ENCODE measurements at places on chromosomes 2 and 18. TPM values are rescaled to one million over a fixed set of nuclear protein-coding genes. Genes with fewer than 3 reads are reported as not detected.

- no peak for DNase-seq
These were observed 62.2 kb downstream of the MFSD6 start for GRCh38 chr2:190470256-190470826.

DNA sequence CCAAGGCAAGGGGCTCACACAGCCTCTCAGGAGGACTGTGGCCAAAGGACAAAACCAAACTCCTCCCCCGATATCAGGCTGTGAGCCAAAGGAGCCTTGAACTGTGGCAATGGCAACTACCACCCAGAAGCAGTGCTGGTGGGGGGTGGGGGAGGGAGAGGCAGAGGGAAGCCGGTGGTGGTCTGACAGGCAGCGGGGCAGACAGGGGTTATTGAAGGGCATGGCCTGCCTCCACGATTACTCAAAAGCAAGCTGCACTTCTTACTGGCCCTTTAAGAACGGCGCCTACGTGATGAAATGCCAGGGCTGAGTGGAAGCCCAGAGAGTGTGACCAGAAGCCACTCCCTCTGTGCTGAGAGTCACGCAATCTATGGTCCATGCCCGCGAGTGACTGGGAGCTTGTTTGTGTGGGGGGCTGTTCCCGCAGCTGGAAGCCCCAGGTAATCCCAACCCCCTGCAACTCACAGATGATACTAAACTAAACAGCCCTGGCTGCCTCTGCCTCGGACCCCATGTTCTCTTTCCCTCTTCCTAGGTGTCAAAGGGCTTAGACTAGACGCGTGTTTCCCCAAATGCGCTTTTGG lies 128.2 kb upstream of the CXCR4 start:
- DNase-seq = peak; percentile 36

DNA sequence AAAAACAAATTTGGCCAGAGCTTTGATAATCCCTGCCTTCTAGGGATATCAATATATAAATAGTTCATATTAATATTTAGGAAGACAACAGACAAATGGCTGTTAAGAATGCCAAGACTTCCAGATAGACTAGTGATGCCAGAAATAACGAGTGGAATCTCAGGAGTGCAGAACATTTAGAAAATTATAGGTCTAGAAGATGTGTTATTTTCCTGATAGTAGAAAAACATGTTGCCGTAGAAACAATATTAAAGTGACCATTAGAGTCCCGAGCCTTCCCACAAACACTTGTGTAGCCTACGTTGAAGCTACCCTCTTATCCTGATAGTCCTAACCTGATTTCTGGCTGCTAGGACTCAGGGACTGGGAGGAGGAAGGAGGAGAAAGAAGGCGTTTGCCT lies 54.3 kb upstream of the ITGA6 start:
- DNase-seq = no peak

DNA sequence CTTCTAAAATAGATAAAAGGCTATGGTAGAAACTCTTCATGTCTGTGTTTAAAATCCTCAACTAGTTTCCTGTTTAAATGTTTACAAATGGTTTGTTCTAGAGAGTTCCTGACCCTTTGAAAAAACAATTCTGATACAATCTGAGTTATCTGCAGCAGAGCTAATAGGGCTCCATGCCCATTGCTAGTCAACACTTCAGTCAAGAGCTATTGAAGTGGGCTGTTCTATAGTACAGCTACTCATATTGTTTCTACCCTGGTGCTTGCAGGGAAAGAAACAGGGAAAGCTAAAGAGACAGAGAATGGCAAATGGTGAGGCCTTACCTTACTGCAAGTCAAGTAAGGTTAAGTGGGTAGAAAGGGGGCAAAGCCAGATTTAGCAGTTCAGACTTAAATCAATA lies 112.3 kb upstream of the CAVIN2 start:
- peak; percentile 76 for DNase-seq

- DNase-seq = no peak
These were observed 31.8 kb downstream of the TBC1D8 start for GRCh38 chr2:101119431-101119830.

GRCh38 chr2:137151731-137152130 lies 386.4 kb downstream of the THSD7B start:
- DNase-seq = no peak

DNA sequence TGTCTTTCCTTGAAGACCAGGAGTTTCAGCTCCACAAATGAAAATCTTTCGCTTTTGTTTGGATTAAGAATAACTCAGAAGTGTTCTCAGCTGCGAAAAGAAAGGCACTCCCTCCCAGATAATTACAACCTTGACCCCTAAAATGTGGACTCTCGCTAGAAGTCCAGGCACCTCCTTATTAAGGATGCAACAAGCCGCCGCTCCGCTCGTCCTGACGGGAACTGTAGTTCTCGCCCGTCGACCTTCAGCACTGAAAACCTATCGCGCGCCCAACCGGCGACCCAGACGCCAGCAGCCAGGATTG lies 559 bp downstream of the IMMT start:
- DNase-seq = peak; percentile 97

DNA sequence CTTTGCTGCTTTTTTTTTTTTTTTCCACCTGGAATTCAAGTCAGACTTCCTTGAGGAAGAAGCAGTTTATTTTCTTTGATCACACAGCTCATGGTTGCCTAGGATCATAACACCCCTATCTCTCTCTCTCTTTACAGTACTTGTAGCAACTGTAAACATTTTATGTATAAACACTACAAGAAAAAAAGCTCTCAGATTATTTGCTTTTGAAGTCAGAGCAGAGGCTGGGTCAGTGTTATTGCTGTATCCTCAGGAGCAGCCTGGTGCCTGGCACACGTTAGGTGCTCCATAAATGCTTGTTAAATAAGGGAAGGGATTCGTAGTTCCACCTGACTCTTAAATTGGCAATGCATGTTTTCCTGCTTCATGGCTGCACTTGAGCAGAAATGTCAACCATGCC lies 221.2 kb downstream of the TGIF1 start:
- no peak for DNase-seq

DNA sequence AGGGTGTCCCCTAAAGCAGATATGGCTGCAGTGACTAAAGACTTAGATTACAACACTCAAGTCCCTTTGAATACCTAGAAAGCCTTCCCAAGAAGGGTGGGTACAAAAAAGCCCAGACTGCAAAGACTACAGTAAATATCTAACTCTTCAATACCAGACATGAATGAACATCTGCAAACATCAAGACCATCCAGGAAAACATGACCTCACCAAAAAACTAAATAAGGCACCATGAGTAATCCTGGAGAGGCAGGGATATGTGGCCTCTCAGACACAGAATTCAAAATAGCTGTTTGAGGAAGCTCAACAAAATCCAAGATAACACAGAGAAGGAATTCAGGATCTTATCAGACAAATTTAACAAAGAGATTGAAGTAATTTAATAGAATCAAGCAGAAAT lies 138.2 kb upstream of the OTOS start:
- DNase-seq = peak; percentile 28

GRCh38 chr2:85743304-85743978 lies 10.3 kb upstream of the ATOH8 start:
- DNase-seq = no peak

MYOM1 gene
- total RNA-seq = 219 TPM

DNA sequence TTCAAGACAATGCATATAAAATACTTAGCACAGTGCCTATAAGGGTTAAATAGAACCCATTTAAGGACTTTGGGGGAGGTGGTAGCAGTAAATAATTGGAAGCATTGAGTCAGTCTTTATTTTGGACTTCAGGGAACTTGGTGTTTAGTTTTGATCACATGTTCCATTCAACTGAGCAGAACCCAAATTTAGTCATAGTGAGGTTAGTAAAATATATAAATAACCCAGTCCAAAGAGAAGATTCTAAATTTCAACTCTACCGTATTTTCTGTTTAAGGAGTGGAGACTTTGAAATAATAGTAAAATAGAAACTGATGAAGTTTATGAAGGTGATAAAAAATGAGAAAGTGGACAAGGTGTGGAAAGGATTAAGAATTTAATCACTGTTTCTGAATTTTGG lies 19.7 kb downstream of the TWSG1 start:
- no peak for DNase-seq

ASB18 gene
- not detected for total RNA-seq

- peak; percentile 70 for DNase-seq
These were observed 27.8 kb upstream of the GAREM2 start for GRCh38 chr2:26144953-26145680.

- peak; percentile 4 for DNase-seq
These were observed 296.9 kb downstream of the ZNF521 start for GRCh38 chr18:25055076-25055475.

CAPN13 gene
- not detected for total RNA-seq

DNA sequence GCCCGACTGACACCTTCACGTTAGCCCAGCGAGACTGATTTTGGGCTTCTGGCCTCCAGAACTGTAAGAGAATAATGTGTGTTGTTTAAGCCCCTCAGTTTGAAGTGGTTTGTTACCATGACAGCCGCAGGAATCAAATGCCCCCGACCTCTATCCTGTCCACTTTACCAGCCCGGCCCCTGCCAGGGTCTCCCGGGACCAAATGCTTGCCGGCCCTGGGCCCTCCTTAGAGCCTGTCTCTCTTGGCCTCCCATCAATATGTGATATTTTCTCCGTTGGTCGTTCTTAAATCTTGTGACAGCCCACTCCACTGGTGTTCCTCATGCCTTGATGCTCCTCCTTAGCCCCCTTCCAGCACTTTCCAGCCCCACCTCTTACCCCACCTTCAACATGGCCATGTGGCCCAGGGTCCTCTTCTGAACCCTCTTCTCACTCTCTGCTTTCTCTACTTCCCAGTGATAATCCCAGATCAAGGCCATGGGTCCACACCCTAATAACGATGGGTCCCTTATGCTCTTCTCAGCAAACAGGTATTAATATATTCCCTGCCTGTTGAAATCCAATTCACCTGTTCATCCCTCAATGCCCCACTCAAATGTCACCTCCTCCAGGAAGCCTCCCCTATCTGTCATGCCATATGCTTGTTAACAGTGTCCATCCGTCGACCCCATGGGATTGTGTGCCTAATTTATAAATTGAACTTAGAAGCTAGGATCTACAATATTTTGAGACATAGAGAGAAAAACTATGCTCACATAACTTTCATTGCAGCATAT lies 192.8 kb downstream of the ZFP36L2 start:
- no peak for DNase-seq
